CD4-positive, alpha-beta T cell treated with Interferon alpha-2 for 1 hour (primary cell): ENCODE measurements at places on chromosomes 5 and 9.

DNA sequence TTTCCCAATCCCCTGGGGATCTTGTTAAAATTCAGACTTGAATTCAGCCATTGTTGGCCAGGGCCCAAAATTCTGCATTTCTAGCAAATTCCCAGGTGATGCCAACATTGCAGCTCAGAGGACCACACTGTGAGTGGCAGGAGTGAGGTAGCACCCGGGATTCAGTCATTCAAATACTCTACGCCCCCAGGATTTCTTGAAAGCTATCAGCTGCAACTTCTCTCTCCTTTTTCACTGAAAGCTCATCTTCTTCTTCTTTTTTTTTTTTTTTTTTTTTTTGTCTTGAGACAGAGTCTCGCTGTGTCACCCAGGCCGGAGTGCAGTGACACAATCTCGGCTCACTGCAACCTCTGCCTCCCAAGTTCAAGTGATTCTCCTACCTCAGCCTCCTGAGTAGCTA is 19.3 kb upstream of the ANKH start:
- DNase-seq: no peak

- no peak for DNase-seq
These were observed 188.2 kb downstream of the PAX5 start for GRCh38 chr9:36845844-36846243.

GRCh38 chr9:94860678-94861588 is 134.4 kb downstream of the AOPEP start:
- peak; percentile 78 for DNase-seq

DNA sequence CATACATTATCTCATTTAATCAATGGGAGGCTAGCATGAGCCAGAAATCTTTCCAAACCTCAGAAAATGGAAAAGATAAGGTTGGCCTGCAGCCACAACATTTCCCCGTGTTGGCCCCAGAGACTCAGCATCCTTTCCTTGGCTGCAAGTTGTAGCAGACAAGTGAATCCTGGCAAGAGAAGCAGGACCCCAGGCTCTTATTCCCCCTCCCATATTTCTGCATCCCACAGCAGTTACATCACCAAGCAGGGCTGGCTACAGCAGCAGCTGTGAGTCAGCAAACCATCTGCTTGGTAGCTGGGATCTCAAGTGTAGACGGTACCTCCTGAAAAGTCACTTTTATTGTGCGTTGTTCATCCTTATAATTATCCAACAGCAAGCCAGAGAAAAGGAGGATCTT is 212.4 kb downstream of the GNA14 start:
- no peak for DNase-seq

DNA sequence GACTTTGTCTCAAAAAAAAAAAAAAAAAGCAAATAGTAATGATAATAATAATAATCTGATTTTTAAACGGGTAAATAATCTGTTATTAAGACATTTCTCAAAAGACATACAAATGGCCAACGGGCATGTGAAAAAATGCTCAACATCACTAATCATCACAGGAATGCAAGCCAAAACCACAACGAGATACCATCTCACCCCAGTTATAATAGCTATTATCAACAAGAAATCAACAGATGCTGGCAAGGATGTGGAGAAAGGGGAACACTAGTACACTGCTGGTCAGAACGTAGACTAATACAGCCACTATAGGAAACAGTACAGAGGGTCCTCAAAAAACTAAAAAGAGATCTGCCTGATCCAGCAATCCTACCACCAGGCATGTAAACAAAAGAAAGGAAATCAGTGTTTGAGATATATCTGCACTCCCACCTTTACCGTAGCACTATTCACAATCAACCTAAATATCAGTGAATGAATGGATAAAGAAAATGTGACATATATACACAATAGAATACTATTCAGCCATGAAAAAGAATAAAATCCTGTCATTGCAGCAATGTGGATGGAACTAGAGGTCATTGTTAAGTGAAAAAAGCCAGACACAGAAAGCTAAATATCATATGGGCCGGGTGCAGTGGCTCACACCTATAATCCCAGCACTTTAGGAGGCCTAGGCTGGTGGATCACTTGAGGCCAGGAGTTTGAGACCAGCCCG is 24.9 kb downstream of the VAV2 start:
- DNase-seq: no peak

DNA sequence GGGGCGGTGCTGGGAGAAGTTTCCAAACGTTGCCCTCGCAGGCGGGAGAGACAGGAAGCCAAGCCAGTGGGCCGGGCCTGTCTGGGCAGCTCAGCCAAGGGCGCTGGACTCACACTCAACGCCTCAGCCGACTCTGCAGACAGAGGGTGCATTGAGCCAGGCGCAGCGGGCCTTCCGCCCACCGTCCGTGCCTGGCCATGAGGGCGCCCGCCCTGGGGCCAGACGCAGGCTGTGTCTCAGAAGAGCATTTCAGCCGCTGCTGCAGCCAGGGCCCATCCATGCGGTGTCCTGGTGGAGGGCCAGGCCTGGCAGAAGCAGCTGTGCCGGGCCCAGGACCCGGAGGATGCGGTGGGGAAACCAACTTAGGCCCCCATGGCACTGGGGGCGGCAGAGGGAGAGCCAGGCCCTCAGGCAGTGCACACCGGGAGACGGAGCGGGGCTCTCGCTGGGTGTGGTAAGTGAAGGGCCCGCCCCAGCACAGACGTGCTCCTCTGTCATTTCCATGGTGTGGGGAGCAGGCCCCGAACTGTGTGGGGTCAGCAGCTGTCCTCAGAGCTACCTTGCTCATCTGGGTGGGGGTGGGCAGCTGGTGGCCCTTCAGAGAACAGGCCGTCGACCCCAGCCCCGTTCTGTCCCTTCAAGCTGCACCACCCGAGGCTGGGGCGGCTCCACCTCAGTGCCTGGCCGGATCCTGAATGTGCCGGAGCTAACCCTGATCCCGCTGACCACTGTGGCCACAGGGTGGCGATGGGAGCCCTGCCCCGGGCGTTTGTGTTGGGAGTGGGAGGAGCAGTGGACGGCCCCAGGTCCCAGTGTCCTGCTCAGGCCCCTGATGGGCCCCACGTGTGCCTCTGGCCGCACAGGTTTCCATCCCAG is 18.0 kb downstream of the DNLZ start:
- DNase-seq: no peak

DNA sequence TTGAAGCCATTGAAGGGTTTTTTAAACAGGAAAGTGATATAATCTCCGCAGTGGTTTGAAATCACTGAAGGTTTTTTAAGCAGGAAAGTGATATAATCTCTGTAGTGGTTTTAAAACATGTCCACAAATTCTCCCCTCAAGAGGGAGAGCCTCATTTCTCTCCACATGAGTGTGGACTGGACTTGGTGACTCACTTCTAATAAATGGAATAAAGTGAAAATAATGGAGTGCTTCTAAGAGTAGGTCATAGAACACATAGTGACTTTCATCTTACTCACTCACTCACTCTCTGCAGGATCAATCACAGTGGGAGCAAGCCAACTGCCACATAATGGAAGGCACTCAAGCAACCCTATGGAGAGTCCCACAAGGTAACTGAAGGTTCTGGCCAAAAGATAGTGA is 12.0 kb downstream of the CTNNAL1 start:
- no peak for DNase-seq

GRCh38 chr5:82105457-82105856 is 133.6 kb downstream of the ATG10 start:
- DNase-seq: no peak

- peak; percentile 82 for DNase-seq
These were observed 11.1 kb downstream of the TTC39B start for GRCh38 chr9:15295761-15296405.

DNA sequence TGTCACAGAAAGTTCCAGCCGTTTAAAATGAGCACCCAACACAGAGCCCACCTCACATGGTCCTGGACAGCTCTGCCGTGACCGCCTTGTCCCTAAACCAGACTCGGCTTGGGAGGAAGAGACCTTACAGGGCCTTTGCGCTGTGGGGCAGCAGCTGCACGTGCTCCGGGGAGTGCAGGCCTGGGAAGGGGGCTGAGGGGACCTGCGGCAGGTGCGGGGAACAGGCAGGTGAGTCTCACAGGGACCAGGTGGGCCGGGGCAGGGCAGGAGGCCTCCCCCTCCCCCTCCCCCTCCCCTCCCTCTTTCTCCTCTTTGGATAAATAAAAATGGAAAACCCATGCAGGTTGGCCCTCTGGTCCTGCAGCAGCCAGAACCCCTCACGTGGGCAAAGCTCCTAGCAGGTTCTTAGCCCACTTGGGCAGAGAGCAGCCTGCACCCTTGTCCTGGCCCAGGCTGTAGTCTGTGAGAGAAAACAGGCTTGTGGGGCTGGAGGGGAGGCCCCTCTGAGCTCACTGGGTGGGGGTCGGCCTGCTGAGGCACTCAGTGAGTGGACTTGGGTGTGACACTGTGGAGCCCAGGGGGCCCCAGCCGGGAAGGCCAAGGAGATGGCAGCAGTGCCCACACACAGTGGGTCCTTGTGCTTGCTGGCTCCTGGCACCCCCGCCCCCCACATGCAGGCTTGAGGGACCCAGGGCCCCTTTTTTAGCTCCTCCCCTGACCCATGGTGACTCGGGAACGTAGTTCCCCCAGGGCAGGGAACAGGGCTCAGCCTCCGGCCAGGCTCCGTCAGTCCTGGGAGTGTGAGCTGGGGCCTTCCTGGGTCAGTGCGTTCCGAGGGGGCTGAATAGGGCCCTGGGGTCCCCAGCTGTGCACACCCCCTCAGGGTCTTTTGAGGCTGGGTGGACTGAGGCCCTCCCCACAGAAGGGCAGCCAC is 40.0 kb upstream of the CACNA1B start:
- DNase-seq: no peak

DNA sequence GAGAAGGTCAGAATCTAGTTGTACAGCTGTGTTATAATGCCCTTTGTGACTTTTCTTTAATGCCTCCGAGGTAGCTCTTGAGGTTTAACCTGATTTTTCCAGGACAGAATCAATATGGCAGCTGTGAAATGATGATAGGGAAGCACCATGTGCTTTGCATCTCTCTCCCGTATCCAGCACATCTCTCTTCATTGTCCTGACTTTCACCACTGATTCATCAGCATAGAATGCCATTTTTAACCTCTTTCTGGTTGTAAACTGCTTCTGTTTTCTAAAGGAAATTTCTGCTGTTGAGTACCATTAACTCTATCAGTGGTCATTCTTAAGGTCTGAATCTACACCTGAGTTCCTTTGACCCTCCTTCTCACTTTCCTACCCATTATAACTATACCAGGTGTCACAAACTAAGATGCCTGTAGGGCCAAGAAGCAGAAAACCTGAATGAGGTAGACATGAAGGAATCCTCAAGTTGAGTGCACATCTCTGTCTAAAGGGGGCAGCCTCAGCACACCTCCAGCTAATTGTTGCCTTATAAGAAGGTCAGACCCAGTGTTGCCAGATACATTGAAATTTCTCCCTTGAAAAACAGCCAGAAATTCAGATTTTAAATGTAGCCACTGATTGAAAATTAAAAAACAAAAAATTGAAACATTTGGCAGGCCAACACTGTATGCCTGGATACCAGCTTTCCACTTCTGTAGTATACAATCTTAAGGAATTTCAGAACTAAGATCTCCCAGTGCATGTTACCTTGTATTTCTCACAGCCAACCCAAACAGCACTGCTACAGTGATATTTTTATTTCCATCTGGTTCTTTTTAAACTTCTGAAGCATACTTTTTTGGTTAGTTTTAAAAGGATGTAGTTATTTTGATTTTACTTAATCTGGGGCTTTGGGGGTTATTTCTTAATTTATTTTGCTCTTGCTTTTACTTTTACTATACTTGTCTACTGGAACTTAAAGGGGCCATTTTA is 35.8 kb upstream of the TLX3 start:
- peak; percentile 18 for DNase-seq

GRCh38 chr9:36036780-36037548 is at the start of gene RECK:
TSS of gene RECK (plus strand) at chr9:36036913. CDS start at chr9:36036999, 86 bp downstream.
- peak; percentile 82 for DNase-seq

GRCh38 chr9:123425261-123425821 is 69.3 kb downstream of the CRB2 start:
- DNase-seq: no peak

DNA sequence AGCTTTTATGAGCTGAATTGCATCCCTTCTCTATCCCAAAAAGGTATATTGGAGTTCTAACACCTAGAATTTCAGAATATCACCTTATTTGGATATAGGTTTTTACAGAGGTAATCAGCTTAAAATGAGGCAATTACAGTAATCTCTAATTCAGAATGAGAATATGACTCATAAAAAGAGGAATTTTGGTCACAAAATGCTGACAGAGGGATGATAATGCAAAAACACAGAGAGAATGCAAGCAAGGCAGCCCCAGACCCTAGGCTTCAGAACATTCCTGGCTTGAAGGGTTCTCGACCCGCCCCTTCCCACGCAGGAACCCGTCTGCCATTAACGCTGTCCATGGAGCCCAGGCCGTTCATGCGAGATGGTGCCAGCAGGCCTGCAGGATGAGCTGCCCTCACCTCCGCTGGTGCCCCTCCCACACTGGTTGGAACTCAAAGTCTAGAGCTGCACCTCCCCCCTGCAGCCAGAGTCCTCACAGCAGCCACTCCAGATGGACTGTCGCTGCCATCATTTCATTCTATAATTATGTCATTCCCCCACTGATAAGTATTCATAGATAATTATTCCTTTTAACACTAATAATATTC is 1173.4 kb upstream of the ACO1 start:
- DNase-seq: no peak

DNA sequence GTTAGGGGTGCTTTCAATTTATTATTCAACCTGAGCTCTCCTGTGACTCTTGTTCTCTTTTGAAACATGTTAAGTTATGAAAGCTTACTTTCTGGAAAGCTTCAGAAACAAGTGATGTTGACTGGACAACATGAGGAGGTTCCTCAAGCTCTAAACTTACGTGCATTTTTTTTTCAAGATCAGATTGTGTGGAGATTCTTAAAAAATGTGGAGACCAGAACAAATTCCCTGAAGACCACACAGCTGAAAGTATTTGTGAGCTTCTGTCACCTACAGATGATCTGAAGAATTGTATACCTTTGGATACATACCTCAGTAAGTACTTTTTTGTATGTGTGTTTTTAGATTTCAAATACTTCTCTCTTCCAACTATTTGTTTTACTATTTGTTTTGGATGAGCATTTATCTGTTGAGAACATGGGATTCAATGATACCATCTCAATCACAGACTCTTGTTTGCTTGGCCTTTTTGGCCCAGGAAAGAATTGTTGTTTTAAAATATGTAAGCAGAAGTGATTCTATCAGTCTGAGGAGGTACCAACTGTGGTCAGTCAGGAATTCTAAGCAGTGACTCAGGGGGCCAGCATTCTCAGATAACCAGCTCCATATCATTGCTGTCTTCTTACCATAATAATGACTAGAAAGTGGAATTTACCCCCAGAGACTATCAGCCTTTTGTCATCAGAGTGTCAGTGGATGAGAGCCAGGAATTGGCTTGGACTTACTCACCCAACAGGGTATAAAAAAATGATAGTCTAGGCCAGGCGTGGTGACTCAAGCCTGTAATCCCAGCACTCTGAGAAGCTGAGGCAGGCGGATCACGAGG is 34.4 kb upstream of the GLIPR2 start:
- DNase-seq: no peak
